SJCRH30 (cell line): ENCODE measurements at places on chromosomes 1 and 21.

GRCh38 chr1:153430166-153430553, 13.8 kb downstream of the S100A7A start:
- DNase-seq: no peak

- no peak for DNase-seq
Measured at GRCh38 chr1:243507001-243507671, 251.3 kb downstream of the SDCCAG8 start.

- no peak for DNase-seq
Measured at GRCh38 chr1:54710434-54710833, 5.2 kb upstream of the TTC4 start.

GRCh38 chr1:22444856-22445255, 6.8 kb upstream of the ZBTB40 start:
- DNase-seq: no peak

- peak; percentile 50 for DNase-seq
Measured at GRCh38 chr1:209648346-209648745, 3.9 kb downstream of the LAMB3 start.

- no peak for DNase-seq
Measured at GRCh38 chr1:77536813-77537212, 145.6 kb downstream of the ZZZ3 start.

DNA sequence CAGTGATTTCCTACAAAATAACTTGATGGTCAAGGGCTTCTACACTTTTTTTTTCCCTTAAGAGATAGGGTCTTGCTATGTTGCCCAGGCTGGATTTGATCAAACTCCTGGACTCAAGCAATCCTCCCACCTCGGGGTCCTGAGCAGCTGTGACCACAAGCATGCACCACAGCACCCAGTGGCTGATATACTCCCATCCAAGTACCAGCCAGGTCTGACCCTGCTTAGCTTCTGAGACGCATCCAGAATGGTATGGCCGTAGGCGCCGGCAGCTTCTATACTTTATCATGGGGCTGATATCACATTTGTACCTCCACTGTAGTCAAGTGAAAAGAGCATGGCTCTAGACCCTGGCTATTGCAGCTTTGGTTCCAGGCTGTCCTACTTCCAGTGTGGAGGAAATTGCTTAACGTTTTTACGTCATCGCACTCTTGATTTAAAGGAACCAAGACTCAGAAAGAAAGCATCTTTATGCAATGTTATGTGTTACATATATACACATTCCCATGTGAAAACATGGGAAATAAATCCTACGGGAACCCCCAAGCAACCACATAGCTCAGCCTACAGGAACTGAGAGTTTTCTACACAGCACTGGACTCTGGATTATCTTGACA, 39.5 kb downstream of the PDPN start:
- no peak for DNase-seq

DNA sequence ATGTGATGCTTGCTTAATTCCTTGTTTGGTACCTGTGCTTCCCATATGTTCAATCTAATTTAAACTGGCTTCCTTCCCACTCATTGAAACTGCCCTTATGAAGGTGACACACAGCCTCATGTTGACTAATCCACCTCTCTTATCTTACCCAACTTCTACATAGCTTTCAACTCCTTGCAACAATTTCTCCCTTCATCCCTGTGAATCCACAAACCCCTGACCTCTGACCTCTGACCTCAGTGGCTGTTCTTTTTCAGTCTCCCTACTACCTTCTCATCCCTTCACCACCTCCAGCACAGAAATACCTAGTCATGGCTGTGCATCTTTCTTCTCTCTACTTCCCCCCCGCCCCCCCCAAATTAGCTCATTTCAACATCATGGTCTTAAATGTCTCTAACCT, 144.5 kb downstream of the TTLL7 start:
- DNase-seq: no peak

DNA sequence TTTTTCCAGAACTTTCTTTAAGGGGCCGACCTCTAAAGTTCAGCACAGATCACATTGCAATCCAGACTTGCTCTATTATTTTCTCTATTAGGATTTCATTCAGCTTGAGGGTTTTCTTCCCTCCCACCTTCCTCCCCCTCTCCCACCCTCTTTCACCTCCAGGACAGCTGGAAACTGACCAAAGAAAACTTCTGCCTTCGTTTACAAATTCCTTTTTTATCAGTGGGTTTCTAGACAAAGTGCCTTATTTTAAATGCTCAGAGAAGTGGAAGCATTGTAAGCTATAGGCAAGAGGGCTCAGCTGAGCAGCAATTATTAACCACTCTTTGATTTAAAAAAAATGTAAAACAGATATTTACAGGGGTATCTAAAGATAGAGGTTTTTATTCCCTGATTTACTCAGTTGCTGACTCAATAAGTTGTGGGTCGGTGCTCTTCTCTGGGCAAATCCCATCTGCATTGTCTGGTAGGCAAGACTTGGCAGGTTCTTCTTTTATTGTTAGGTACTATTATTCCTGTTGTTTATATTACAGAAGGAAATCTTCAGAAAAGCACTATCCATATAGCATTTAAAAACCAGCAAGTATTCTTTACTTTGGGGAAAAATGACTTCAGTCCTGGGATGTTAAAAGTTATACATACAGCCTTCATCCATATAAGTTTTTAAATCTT, 277.0 kb upstream of the C1orf105 start:
- DNase-seq: peak; percentile 71

DNA sequence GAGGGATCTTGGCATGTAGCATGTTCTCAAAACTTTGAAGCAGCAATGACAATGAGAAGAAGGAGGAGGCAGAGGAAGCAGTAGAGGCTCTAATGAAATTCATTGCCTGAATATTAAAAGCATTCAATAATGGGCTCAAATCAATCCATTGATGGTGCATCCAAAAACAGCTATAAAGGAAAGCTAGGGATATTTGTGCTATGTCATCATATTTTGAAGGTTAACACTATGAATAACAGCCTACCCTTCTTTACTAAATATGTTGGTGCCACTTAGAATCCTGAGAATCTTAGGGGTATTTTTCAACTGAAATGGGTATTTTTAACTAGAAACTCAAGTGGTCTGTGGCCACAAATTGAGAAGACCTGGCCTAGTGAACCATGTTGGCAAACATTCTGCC, 153.7 kb downstream of the SETD4 start:
- no peak for DNase-seq

DNA sequence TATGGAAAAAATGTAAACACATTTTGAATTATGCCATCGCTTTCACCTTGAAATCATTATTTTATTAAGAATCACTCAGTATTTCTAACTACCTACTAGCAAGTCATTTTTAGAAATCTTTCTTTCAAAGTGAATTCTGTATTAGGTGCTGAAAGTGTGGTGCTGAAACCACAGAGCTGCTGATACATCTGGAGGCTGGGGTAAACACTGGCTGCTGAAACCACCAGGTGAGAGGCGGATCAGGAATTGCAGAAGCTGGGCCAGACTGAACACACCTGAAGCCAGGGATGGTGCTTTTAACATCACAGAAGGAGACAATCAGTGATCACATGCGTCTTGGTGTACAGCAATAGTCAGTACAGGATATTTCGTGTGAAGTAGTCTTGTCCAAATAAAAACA, 42.2 kb upstream of the KCNE1 start:
- no peak for DNase-seq

DNA sequence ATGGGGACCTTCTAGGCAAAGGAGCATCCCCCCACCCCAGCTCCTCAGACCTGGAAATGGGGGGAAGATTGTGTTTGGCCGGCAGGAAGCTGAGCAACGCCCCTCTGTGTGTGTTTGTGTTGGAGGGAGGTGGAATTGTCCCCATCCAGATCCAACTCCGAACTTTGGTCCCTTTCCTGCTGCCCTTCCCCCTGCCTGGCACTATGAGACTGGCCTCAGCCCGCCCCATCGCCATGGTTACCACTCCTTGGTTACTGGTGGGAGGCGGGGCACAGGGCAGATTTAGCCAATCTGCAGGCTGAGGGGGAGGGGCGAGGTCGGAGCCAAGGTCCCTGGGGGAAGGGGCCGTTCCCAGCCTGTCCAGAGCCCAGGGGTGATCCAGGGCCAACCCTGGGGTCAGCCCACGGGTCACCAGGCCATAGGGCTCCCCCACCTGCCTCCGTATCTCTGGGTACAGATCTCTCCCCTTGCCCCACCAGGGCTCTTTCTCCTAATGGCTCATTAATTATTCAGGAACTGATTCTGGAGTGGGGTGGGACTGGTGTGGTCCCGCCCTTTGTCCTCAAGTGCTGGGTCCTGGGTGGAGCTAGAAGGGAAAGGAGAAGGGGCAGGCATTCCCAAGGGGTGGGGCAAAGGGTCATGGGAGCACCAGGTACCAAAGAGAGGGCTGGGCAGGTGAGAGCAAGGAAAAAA, 15.2 kb downstream of the PTPRF start:
- peak; percentile 72 for DNase-seq

DNA sequence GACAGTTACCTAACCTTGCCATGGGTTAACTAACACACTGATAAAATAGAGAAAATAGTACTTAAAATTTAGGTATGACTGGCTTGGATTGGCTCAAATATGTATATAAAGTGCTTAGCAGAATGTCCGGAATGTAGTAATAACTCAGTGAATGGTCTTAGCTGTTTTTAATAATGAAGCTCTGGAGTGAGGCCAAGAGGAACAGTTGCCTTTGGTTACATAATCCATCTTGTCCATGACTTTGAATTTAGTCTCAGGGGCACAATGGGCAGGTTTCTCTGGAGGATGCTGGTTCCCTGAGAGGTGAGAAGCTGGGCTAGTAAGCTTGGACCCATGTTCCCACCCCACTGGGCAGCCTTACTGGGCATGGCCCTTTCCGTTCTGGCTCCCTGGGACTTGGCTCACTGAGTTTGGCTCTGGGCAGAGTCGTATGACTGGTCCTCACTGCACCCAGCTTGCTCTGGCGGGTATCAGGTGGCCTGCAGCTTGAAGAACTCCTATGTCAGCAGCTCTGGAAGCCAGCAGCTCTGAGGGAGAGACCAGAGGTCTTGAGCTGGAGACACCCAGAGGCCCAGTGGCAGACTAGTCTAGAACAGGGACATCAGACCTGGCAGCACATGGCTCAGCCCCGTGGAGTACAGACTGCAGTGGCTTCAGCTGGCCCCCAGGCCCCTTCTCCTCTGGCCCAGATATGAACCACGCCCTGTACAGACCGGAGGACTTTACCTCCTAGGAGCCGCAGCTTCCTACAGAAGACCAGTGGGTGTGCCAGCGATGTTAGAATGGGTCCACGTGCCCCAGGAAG, 40.4 kb downstream of the TENT5C start:
- peak; percentile 20 for DNase-seq

GRCh38 chr1:153963850-153964331, 554 bp upstream of the SLC39A1 start:
- DNase-seq: no peak

GRCh38 chr1:33161061-33161681, 20.7 kb downstream of the TRIM62 start:
- DNase-seq: peak; percentile 98

DNA sequence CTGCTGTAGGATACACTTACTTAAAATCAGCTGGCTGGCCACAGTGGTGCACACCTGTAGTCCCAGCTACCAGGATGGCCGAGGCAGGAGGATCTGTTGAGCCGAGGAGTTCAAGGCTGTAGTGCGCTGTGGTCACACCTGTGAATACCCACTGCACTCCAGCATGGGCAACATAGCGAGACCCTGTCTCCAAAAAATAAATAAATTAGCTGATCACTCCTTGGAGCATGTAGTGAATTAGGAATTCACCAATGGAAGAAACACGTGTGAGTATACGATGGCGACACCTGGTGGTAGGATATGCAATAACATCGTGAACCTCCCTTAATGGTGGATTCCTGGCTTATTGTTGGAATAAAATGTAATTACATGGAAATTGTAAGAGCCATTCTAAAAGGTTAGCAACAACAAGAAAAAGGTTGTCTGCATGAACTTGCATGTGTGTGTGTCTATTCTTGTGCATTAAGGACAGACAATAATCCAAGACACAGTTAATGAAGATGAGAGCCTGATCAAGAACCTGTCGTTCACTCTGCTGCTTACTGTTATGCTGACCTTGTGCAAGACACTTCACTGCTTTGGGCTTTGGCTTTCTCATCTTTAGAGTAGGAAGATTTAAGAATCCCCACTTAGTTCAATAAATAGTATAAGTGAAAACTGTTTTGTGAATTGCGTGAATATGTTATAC, 38.6 kb upstream of the COX20 start:
- DNase-seq: peak; percentile 46

GRCh38 chr1:37473431-37474045, 842 bp upstream of the ZC3H12A start:
- no peak for DNase-seq

- no peak for DNase-seq
Measured at GRCh38 chr1:174940646-174941175, 59.0 kb upstream of the CACYBP start.

DNA sequence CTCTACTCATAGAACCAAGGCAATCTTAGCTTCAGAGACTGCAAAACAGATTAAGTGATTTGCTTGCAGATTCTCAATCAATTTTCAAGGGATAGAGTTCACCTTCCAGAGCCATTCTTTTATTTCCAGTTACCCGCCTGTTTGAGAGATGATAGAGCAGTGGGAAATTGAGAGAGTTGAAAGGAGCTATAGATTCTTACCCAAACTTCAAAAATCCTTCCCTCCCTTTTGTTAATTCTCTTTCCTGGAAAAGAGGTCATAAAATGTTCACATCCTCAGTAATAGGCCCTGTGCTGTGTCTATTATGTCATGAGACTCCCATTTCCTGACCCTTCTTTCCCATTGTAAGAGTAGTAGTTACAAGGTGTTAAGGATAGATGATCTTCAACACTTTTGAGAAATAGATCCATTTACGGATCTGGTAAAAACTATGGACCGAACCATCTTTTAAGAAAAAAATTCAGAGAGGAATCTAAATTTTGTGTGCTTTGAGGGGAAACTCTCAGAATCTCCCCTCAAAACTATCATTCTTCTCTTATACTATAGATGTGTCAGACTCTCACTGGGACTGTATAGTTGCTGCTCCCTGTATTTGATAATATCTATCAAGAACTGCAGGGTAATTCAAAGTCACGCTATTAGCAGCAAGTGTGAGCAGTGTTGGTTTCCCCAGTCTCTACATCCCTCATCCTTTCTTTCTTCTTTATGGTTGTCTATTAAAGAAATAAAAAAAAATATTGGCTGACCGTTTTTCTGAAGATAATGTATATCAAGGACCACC, 8.0 kb downstream of the RGS4 start:
- no peak for DNase-seq

GRCh38 chr1:24541711-24542346, 14.1 kb upstream of the NCMAP start:
- DNase-seq: peak; percentile 45

GRCh38 chr1:83060221-83060620, 938.7 kb downstream of the TTLL7 start:
- DNase-seq: no peak

- no peak for DNase-seq
Measured at GRCh38 chr1:59278780-59279354, 18.0 kb upstream of the FGGY start.

DNA sequence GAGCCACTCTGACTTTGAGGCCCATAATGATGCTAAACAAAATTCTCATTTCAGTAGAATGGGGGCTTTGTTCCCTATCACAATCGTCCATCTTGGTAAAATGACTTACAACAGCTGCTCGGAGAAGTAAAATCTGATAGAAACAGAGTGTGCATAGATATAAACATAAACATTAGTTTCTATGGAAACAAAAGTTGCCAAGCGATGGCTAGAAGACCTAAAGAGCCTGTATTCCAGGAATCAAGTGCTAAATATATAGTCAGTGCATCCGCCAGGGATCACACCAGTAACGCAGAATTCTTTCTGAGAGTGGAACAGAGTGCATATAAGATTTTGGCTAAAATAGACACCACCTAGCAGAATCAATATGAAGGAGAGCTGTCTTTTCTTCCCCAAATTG, 91.2 kb upstream of the KAZN start:
- DNase-seq: peak; percentile 27

- no peak for DNase-seq
Measured at GRCh38 chr1:85934516-85934915, 222.1 kb downstream of the COL24A1 start.
